NCI-H446 (cell line): ENCODE measurements at places on chromosomes 1 and 21.

DNA sequence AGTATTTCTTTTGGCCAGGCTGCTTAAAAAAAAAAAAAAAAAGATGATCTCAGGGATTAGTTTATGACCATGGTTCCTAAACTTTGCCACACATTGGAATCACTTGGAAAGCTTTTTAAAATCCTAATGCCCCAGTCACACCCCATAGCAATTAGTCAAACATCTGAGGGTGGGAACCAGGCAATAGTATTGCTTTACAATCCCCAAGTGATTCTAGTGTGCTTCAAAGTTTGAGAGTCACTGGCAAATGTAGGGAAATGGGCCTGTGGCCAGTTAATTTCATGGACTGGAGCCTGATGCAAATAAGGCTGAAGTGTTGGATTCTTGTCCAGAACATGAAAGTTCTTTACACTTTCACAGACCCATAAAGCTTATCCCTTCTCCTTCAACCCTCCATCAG, 374.6 kb upstream of the ESRRG start:
- no peak for DNase-seq

DNA sequence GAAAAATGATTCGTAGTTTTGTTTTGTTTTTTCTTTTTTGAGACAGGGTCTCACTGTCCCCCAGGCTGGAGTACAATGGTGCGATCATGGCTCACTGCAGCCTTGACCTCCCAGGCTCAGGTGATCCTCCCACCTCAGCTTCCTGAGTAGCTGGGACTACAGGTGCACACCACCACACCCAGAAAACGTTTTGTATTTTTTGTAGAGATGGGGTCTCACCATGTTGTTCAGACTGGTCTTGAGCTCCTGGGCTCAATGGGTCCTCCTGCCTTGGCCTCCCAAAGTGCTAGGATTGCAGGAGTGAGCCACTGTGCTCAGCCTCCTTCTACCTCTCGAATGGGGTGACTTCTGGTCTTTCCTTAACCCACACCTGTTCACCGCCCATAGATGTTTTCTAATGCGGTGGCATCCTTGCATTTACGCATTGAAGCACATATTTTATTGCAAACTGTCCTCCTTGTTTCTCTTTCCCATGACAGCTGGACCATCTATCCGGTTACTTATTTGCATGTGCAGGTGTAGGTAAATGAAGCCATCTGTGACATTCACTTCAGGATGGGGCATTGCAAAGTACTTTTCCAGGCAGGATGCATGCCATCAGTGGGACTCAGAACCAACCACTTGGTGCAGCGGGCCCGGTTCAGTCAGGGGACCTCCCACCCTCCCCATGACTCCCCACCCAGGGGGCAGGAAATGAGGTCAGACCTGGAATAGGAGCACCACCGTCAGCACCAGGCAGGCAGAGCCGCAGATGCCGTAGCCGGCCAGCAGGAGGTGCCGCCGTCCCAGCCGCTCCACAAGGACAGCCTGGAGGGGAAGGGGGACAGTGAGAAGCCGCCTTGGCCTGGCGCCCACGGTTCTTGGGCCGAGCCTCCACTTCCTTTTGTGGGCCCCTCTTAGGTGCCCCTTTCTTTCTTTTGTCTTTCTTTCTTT, 16.5 kb downstream of the SLC2A7 start:
- DNase-seq, result no peak

- DNase-seq, result no peak
Observed at GRCh38 chr1:151142411-151143056, 3.9 kb downstream of the SEMA6C start.

DNA sequence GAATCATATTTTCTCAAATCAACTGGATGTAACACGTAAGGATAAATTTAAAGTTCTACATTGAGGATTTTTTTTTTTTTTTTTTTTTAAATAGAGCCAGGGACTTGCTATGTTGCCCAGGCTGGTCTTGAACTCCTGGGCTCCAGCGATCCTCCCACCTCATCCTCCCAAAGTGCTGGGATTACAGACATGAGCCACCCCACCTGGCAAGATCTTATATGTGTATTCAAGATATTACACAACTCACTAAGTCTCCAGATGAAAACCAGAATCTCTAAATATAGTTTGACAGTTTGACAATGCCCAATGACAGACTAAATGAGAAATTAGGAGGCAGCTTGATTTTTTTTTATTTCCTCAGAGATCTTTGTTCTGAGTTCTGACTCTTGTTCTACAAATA, 6.8 kb downstream of the YY1AP1 start:
- no peak for DNase-seq

GRCh38 chr1:9375912-9376311, 83.2 kb downstream of the SPSB1 start:
- no peak for DNase-seq

- no peak for DNase-seq
Observed at GRCh38 chr1:50415235-50416149, 7.8 kb downstream of the DMRTA2 start.
